ENCODE measurements at places on chromosomes 6 and 20.

- DNase-seq = peak; percentile 78
Measured at GRCh38 chr6:21612067-21612745, 18.7 kb downstream of the SOX4 start.

GRCh38 chr6:162576016-162576415 is 151.6 kb downstream of the PRKN start:
- no peak for DNase-seq

DNA sequence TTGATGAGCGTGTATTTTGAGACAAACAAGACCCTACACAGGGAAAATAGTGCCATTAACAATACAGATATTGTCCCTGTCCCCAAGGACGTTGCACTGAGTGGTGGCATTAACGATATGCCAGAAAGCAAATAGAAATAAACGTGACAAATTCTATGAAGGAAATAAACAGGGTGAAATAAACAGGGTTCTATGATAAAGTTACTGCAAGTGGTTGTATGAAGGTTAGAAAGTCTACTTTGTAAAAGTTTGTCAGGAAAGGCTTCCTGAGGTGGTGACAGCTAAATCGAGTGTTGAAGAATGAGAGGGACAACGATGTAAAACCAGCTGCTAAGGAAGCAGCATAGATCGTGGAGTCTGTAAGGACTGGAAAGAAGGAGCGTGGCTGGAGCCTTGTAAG is 380.2 kb downstream of the LAMA2 start:
- no peak for DNase-seq

- peak; percentile 95 for DNase-seq
Measured at GRCh38 chr20:47792021-47792618, 6.8 kb upstream of the SULF2 start.

- DNase-seq = no peak
Measured at GRCh38 chr6:84805145-84805544, 40.7 kb upstream of the TBX18 start.

DNA sequence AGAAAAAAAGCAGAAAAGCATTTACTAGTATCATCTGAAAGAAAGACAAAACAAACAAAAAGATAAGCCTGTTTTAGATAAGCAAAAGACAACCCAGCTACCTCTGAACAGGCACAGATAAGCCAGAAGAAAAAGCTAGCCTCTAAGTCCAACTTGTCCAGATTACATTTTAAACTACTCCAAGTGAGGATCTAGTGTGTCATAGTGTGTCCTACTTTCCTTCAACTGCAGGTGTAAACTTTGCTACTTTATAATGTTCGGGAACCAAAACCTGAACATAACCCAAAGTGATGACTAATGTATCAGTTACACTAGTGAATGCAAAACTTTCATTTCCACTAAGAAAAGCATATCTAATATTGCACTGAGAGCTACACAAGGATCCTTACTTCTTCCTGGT is 19.5 kb downstream of the ADNP start:
- no peak for DNase-seq

GRCh38 chr6:126477678-126478077 is 137.8 kb downstream of the CENPW start:
- DNase-seq = no peak

- no peak for DNase-seq
Measured at GRCh38 chr20:50218987-50219435, 28.4 kb downstream of the CEBPB start.

- no peak for DNase-seq
Measured at GRCh38 chr20:37956107-37956585, 53.2 kb downstream of the VSTM2L start.

- no peak for DNase-seq
Measured at GRCh38 chr6:11275598-11275997, 43.1 kb upstream of the NEDD9 start.

DNA sequence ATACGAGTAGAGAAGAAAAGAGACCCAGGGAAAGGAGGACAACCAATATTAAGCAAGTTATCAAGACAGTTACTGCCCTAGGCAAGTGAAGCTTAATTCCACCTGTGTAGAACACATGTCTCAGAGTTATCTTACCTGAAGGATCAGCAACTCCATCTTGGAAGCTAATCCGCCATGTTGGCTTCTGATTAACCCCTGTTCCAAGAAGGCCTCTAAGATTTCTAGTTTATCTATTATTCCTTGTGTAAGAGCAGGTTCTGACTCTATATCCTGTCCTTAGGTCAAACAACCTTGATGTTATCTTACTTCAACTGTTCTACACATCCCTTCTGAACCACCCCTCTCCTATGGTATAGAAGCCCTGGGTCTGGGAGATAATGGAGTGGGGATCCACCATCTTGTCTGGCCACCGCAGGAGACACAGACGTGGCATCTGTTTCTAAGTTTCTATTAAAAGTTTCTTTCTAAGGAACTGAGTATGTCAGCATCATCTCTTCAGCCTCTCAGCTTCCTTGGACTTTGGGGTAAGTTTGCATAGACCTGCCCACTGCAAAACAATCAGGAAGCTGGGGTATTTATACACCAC is 27.7 kb upstream of the PTPN1 start:
- no peak for DNase-seq

GRCh38 chr20:38125157-38126056 is 39.7 kb downstream of the TGM2 start:
- DNase-seq = peak; percentile 91

GRCh38 chr20:54231036-54231435 is 23.1 kb downstream of the PFDN4 start:
- DNase-seq = no peak

GRCh38 chr6:36719126-36719525 is 21.5 kb downstream of the RAB44 start:
- DNase-seq = no peak

- DNase-seq = no peak
Measured at GRCh38 chr6:131285548-131285947, 150.3 kb downstream of the AKAP7 start.

DNA sequence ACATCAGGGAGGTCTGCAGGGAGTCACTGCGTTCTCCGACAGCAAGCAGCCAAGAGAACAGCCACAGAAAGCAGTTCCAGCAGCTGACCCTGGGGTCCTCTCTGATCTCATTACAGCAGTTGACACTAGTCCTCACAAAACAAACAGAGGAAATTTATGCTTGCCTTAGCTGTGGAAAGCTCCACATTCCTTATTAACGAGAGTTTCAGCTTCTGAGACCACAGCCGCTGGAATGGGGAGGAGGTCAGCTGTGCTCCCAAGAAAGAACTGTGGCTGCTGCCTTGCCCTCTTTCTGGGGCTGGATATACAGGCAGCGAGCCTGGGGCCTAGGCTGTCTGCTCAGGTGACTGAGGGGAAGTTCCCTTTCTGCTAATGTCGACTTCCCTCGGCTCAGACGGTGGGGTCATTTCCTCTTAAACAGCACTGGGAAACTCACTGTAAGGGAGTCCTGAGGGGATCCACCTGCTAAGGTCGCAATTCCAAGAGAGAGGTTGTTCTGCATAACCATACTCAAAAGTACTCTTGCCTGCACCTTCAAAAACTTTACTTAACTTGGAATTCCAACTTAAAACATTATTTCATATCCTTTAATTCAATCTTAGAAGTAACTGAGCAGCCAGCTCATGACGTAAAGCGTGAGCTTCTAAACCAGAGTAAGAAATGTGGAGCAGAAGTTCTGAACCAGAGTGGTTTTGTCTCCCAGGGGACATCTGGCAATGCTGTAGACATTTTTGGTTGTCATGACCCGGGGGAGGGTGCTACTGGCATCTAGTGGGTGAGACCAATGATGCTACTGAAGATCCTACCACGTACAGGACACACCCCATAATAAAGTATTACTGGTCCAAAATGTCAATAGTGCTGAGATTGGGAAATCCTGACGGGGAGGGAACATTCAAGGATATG is 80.3 kb downstream of the BACH2 start:
- DNase-seq = peak; percentile 79

DNA sequence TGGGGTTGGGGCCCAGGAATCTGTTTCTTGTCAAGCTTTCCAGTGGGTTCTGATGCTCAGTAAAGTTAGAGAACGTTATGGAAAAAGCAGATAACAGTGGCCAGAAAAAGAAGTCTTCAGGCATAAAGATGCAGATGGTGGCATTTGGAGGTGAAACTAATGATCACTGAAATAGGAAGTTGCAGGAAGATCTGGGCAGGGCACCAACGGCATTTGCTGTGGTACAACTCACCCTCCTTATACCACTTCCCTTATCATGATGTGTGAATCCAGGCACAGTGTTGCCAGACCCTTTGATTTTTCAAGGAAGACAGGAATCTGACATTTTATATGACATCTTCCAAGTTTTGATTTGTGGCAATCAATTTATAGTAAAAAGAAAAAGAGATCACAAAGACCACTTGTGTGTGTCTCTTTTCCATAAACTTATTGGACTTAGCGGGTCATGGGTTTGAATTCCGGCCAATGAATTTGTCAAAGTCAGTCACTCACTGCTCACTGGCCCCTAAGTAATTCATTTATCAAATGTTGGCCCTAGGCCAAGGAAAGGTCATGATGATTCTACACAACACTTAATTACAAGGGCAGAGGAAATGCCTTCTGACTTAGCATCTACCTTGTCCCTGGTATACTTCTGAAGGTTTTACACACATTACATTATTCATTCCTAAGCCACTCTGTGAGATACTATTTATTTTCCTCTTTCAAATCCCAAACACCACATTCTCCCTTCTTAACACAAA is 37.6 kb downstream of the LAMP5 start:
- DNase-seq = no peak

DNA sequence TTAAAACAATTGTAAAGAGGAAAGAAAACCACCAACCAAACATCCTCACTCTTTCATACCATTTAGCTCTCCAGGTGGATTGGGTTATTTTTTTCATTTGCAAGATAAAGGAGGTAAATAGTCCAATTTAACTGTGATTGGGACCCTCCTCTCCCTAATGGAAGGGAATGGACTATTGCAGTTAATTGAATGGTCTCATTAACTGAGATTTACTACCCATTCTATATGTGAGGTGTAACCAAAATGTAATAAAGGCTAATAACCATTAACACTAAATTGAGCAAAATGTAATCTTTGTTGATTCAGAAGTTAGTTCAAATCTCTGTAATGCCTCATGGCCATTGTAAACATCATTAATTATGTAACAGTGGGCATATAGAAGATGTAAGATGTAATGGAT is 105.0 kb downstream of the KLHL32 start:
- DNase-seq = no peak

- DNase-seq = no peak
Measured at GRCh38 chr20:20695250-20695816, 17.1 kb downstream of the RALGAPA2 start.

- DNase-seq = no peak
Measured at GRCh38 chr6:49541210-49541724, 9.2 kb upstream of the C6orf141 start.

- no peak for DNase-seq
Measured at GRCh38 chr20:38194971-38195504, 30.0 kb upstream of the TGM2 start.

- no peak for DNase-seq
Measured at GRCh38 chr6:75331151-75331550, 46.6 kb upstream of the TMEM30A start.

DNA sequence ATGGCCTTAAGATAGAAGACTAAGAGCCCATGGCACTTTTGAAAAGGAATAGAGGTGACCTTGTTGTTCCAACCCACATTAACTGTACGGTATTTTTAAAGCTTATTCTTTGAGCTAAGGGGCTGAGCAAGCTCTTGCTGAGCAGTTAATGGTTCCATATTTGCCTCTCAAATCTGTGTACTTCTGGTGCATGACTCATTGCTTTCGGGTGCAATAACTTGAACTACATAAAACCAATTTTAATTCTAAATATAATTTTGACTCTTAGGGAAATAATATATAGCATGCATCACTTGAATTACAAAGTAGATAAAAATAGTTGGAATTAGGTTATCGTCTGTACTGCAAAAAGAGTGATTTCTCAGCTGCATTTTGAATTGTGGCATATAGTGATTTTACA is 348.1 kb upstream of the CITED2 start:
- no peak for DNase-seq

DNA sequence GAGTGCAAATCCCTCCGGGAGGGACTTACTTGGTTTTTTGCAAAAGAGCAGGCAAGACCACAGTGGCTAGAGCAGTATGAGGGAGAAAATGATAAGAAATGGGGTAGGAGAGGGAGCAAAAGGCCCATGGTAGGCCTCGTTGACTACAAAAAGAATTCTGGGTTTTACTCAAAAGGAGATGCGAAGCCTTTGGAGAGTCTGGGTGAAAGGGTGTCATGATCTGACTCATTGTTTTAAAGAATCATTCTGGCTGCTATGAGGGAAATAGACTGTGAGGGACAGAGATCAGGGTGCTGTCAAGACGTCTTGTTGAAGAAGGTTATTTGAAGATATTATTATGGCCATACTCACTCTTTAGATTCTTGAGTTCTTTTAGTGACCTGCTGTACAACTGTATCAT is 13.0 kb downstream of the TBC1D32 start:
- no peak for DNase-seq

- no peak for DNase-seq
Measured at GRCh38 chr6:113184736-113185135, 672.4 kb upstream of the MARCKS start.

DNA sequence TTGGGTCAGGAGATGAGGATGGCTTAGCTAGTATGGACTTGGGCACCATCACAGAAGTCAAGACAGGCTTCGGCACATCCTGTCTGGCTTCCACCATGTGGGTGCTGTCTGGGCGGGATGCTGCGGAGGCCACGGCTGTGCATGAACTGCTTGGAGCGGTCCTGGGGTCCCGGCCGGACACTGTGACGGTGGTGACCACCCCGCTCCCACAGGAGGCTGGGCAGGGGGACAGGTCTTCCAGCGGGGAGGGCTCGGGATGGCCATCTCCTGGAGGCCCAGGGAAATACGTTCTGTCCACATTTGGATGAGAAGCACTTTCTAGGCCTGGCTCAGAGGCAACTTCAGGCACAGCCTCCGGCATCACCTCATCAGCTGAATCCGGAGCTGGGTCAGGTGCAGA is 32.1 kb upstream of the TCFL5 start:
- no peak for DNase-seq

Measured in esophagus muscularis mucosa (tissue), 4 donors.